ENCODE measurements at places on chromosomes 5 and 9.

DNA sequence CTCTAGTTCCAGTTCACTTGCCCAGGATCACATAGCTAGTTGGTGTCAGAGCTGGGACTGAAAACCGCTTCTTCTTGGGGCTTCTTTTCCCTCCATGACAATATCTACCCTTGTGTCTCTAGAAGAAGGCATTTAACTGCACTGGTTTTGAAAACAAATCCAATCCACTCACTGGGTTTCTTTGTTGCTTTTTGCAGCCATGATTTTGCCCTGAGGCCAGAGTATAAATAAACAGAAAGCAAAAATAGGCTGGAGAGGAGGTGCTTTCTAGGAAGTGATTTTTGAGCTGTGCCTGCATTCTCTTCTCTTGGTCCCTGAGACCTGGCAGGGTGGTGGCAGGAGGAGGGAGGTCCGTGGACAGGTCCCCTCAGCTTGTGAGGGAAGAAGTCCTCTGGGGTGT lies 6.9 kb upstream of the TRIO start:
- no peak for DNase-seq

- DNase-seq = peak; percentile 99
Observed at GRCh38 chr5:151699071-151699901, 12.6 kb upstream of the SPARC start.

GRCh38 chr9:71333321-71333720 lies 211.9 kb upstream of the TRPM3 start:
- no peak for DNase-seq

DNA sequence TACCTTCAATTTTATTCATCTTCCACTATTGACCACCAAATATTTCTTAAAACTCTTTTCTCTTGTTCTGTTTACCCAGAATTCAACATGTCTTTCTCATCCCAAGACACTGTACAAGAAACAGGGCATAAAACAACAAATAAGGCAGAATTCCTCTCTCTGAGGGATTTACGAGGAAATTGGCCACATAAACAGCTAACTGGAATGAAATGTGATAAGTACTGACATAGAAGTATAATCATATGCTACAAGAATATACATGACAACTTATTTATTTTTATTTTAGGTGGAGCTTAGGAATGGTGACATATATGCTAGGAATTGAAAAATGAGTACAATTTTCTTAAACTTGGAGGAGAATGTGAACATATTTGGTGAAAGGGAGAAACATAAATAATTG lies 48.8 kb upstream of the FBN2 start:
- DNase-seq = no peak

DNA sequence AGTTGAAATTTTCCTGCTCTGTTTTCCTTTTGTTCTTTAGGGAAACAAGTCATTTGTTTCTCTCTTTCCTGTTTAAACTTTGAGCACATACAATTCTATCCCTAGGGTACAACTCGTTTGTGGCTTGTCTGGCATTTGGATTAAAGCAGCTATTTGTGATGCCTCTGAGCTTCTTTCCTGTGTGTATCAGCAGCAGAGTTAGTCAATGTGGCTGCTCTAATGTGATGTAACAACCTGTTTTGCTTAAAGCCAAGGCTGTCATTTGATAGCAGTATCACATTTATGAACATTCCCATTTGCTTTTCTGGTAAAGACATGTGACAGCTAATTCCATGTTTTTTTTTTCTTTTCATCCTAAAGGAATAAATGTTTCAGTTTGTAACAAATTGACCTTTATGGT lies 314.3 kb upstream of the CHD1 start:
- no peak for DNase-seq

- DNase-seq = no peak
Observed at GRCh38 chr9:137490532-137491186, 31.5 kb upstream of the NSMF start.

DNA sequence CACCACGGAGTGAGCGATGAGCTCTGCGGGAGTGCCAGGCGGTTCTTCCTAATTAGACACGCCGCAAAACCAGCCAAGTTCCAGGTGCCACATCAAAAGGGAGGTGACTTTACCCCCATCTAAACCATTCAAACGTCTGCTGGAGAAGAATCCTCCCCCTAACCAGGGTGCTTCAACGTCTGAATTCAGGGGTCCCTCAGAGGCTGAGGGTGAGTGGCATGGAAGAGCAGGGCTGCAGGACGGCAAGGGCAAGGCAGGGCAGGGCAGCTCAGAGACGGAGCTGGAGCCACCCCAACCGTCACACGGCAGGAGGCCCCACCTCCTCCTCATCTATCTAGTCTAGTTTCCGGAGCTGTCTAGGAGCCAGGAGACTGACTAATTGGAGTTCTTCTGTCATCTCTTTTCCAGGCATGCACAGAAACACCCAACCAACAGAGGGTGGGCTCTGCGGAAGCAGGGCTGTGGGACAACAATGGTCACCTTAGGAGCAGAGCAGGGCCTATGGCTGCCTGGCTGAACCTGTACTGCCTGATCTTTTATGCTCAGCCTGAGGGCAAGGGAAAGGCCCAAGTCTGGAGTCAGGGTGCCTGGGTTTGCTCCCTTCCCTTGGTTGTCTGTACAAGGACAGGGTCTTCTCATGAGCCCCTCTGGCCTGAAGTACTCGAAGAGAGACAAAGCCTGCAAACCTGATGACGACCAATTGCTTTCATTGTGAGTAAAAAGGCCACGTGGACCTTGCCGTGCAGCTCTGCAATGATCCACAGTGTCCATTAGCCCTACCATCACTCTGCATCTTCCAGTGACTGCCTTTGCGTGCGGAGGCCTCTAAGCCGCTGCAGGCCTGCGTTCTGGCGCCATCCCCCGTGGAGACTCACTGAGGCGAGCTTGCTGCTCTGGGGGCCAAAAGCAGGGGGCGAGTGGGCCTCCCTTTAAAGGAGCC lies 81.0 kb upstream of the SLC25A51 start:
- peak; percentile 87 for DNase-seq

GRCh38 chr9:128683340-128684064 lies 5.5 kb upstream of the SET start:
- no peak for DNase-seq

GRCh38 chr5:74282490-74282889 lies 358.0 kb downstream of the ENC1 start:
- DNase-seq = no peak

DNA sequence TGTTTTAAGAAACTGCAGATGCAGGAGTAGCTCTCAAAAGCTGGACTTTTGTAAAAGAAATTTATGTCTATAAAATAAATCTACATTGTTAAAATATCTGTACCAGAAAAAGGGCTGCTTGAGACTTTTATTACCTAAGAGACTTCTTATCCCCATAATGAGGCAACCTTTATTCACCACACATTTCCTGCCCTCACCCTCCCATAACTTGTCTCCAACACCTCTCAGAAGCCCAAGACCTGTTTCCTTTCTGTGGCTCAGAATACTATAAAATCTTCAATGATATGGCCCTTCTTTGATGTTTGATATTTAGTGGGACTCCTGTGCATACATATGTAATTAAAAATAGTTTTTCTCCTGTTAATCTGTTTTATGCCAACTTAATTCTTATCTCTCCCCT lies 141.5 kb upstream of the FER start:
- DNase-seq = no peak

- DNase-seq = no peak
Observed at GRCh38 chr9:133977421-133978201, 14.5 kb downstream of the VAV2 start.

DNA sequence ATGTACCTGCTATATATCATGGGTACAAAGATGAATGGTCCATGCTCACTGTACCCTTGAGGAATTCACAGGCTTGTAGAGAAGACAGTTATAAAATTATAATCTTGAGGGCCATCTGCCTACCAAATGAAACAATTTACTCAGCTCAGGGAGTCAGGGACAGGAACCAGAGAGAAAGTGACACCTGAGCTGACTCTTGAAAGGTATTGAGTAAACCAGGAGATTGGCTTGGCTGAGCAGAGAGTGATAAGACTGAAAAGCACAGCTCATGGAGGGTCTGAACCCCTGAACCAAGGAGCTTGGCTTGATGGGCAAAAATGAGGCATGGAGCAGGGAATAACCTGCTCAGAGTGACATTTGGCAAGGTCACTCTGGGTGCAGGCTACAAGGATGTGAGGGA lies 147.3 kb downstream of the FAM114A2 start:
- no peak for DNase-seq

DNA sequence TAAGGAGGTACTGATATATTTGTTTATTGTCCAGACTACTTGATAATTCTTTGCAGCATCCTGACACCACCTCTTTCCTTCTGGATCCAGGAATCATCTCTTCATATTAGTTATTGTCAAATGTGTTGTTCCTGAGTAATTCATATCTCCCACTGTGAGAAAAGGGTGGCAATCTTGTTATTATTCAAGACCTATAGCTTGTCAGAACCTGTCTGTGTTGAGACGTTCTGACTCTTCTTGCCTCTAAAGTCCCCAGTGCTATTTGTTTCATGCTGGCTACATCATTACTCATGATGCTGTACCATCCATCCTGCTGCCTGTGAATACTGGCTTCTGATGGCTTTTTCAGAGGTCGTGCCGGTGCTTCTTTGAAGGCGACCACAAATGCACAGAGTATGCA lies 68.7 kb upstream of the TAF11L2 start:
- DNase-seq = no peak

DNA sequence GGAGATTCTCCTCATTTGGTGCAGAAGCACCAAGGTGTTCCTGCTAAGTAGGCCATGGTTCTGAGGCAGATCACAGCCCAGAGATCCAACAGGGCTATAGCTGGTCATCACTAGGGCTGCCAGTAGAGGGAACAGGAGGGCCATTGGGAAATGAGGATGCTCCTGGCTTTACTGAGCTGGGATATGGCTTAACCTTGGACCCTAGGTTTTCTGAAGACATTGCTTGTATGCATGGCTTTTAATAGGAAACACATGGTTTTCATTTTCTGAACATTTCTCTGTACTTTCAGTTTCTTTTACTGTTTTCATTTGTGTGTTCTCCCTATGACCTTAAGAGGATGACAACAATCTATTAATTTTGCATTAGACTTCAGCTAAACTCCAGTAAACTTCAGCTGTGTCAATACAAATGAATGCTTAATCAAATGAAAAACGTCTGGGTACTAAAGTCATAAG lies at the start of gene IFNW1:
IFNW1 (minus strand) TSS at position 406 of the 456 bp plus-strand sequence; CDS start at position 144, 262 bp downstream.
- DNase-seq = no peak

DNA sequence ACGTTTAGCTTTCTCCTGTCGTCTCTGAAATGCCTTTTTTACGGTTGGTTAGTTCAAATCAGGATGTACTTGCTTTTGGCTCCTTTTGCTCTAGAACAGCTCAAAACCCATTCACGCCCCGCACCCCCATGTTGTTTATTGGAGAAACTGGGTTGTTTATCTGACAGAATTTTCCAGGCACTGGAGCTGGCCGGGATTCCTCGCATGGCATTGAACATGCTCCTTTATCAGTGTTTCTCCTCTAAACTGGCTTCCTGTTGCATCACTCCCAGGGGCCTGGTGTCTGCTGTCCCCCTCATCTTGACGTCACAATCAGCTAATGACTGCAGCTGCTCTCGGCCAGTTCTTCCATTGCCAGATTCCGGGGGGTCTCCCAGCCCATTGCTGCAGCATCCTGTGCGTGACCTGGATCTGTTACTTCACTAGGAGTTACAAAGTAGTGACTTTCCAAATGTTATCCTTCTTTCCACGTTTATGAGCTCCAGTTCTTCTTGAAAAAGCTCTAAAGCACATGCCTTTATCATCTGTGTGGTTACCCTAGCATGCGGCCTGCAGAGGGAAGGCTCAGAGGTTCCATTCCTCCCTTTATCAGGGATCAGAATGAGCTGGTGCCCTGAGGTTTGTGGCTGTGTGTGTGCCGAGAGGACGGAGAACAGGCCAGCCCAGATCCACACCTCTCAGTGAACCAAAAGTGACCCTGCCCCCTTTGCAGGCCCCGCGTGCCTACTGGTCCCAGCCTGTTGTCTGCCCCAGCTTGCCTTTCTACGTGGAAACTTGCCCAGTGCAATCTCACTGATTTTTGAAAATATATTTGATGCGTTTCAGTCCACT lies 27.5 kb downstream of the FAM163B start:
- no peak for DNase-seq

GRCh38 chr5:6490693-6491092 lies 42.0 kb downstream of the UBE2QL1 start:
- DNase-seq = no peak

GRCh38 chr9:136204838-136205706 lies at the start of gene LHX3:
Gene LHX3, minus strand, starts transcription at chr9:136205128. Its CDS starts 116 bp downstream, at chr9:136205012.
- DNase-seq = no peak

DNA sequence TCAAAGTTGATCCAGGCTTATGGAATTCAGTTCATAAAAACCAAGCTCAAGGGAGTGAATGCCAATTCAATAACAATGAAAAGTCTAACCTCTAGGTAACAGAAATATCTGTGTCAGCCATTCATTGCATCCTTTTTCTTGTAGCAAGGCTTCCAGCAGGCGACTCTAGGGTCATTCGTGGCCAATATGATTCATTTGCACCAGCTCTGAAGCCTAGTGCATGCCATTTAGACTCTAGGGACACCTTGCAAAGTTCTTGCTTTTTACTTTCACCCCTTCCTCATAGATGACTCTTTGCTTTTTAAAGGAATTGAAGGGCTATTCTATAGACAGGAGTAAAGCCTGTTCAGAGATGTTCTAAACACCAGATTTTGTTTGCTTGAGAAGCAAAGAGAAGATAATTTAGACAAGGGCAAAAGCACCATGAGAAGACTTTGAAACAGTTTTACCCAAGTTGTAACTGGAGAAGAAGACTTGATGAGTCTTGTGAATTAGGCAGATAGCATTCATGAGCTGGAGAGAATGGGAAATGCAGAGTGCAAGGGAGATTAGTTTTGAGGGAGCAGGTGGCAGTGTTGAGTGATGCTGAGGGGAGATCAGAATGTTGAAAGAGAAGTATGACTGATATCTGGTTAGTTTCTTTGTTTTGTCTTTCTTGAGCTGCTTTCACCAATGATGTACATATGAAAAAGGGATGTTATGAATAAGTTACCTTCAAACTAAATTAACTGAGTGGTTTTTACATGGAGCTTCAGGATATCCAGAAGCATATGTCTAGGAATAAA lies 94.5 kb downstream of the F2RL2 start:
- DNase-seq = no peak

GRCh38 chr9:115507148-115507547 lies 389.2 kb upstream of the TNC start:
- no peak for DNase-seq

GRCh38 chr5:37571985-37572384 lies 192.9 kb downstream of the WDR70 start:
- DNase-seq = no peak

GRCh38 chr5:82509762-82510161 lies 231.6 kb upstream of the RPS23 start:
- no peak for DNase-seq

GRCh38 chr9:133275105-133276000 lies at the start of gene ABO:
Gene ABO, minus strand, starts transcription at chr9:133275201.
- no peak for DNase-seq

- DNase-seq = no peak
Observed at GRCh38 chr5:139371482-139372435, 11.3 kb downstream of the SLC23A1 start.

Data from A172 (cell line).